Stimulated activated CD4-positive, alpha-beta T cell treated with anti-CD3 and anti-CD28 coated beads, Interleukin-1b, Interleukin-23, amount 100 ng/mL, for 24 hours (primary cell): ENCODE measurements at places on chromosomes 5 and 9.

DNA sequence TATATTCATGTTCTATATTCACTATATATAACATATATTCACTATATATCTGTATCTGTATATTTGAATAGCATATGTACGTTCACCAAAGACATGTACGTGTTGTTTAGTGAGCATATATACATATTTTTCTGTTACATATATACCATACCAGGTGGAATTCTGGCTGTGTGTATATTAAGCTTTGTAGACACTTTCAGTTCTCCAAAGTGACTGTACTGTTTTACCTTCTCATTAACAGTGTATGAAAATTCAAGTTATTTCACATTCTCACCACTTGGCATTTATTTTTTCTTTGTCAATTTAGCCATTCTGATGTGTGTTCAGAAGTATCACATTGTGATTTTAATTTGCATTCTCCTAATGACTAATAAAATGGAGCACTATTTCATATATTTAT, 52.2 kb downstream of the DROSHA start:
- DNase-seq: no peak

DNA sequence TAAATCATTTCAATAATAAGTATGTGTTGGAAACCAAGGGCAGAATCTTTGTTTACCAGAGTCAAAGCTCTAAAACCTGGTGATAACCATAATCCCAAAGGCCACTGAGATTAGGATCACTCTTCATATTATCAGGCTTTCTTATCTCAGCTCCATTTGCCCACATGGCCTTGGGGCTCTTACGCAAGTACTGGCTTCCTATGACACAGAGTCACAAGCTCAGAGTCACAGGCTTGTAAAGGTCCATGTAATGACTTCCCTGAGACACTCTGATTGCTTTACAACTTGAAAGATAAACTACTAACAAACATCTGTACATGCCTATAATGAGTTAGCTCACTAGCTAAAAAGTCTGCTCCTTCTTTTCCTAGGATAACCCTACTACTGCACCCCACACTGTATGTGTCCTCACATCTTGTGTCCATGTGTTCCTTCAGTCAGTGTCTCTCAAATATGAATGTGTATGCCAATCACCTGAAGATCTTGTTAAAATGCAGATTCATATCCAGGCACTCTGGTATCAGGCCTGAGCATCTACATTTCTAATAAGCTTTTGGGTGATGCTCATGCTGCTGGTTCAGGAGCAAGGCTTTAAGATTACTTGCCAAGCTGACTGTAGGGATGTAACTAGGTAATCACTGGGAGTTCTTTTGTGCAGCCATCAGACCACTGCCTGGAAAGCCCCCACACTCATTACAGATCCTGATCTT, 28.4 kb downstream of the SEMA6A start:
- no peak for DNase-seq

DNA sequence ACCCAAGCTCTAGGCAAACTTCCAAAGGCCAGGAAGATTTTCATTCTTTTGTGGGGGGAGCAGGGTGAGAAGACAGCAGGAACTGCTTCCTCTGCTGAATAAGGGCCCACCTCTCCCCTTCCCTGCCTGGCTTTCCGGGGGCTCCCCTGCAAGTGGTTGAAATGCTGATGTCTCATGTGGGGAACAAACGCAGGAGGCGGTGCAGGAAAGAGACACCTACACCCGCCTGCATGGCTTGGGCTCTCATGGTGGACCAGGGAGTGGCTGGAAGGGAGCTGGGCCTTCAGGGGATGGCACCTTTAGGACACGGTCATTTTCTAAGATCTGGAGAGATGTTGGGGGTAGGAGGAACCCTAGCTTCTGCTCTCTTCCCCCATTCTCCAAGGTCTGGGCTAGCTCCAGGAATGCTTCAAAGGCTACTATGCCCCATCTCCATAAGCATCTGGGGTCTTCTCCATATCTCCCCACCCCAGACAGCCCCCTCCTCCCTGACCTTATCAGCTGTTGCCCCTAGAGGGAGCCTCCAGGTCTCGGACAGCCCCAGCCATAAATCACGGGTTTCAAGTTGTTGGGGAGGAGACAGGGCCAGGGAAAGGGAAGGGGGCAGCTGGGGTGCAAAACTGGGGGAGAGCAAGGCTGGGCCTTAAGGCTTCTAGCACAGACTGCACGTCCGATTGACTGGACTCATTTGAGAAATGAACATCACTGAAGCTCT, 76.6 kb downstream of the PSD2 start:
- DNase-seq: no peak

- DNase-seq: no peak
Observed at GRCh38 chr5:35041261-35041660, 6.5 kb downstream of the AGXT2 start.

DNA sequence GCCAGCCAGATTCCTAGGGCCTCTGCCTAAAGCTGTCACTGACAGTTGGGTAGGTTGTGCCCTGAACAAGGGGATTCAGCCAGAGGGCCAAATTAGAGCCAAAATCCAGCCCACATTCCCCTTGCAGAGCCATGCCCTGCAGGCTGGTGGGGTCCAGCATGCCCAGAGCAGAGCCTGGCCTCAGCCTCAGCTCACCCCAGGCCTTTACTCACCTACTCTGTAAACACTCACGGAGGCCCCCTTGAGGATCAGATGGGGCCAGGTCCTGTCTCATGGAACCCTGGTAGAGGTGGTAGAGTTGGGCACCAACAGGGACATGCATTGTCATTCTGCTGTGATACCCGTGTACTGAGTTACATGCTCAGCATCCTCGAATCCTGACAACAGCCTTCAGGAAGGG, 74.9 kb downstream of the LMX1B start:
- DNase-seq: no peak

DNA sequence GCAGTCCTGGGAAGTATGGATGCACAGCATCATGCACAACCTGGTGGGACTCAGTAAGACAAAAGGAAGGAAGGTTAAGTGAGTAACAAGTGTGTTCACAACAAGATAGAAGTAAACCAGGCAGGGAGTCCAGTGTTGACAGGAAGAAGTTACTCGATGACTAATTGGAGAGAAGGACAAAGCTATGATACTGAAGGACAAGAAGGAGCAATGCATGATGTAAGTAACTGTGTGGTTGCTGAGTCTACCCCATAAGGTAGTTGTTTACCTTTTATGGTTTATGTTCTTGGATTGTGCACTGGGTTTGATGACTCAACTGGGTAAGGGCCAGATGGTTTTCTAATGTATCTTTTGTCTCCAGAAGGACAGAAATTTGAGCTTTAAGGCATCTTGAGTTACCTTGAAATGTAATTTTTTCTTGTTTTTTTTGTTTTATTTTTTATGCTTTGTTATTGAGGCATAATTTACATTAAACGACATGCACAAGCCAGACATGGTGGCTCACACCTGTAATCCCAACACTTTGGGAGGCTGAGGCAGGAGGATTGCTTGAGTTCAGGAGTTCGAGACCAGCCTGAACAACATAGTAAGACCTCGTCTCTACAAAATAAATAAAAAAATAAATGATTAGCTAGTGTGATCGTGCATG, 89.2 kb upstream of the CAST start:
- DNase-seq: no peak

DNA sequence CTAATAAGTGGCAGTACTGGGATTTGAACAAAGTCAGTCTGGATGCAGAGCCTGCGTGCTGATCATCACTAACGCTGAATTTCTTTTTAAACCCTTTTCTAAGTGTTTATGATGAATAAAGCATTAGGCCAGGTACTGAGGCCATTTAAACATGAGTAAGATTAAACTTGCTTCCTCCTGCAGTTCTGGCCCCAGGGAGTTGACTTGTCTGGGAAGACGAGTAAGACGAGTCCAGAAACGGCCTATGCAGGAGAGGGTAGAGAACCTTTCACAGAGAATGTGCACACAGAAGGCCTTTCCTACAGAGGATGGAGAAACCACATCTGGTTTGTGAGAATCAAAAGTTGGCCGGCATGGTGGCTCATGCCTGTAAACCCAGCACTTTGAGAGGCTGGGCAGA, 42.9 kb downstream of the SPRY4 start:
- no peak for DNase-seq
